GM23338 (cell line): ENCODE measurements at places on chromosomes 1 and 21.

DNA sequence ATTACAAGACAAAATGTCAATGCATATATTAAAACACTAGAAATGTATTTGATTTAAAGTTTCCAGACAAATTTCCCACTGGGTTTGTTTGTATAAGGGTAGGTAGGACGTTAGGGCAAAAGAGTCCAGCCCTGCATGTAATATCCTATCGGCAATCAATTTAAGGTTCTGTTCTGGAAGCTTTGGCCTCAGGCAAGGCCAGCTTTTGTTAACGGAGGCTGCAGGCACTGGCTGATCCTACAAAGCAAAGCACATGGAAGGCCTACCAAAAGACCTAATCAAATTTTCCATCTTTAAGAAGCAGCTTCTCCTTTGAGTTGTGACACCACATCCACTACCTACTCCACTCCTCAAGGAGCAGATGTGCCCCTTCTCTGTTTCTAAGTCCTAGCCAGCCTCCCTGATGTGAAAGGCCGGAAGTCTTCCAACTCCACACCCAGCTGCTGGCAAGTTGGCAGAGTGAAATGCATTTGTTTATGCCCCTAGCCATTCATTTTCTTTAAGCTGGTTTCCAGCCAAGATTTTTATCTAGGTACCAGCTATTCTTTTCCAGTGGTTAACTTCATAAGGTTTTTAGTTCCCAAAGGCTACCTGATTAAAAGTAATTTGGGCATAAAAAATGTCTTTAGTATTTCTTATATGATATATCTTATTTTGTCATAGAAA lies 452.6 kb downstream of the PTBP2 start:
- DNase-seq, result no peak

DNA sequence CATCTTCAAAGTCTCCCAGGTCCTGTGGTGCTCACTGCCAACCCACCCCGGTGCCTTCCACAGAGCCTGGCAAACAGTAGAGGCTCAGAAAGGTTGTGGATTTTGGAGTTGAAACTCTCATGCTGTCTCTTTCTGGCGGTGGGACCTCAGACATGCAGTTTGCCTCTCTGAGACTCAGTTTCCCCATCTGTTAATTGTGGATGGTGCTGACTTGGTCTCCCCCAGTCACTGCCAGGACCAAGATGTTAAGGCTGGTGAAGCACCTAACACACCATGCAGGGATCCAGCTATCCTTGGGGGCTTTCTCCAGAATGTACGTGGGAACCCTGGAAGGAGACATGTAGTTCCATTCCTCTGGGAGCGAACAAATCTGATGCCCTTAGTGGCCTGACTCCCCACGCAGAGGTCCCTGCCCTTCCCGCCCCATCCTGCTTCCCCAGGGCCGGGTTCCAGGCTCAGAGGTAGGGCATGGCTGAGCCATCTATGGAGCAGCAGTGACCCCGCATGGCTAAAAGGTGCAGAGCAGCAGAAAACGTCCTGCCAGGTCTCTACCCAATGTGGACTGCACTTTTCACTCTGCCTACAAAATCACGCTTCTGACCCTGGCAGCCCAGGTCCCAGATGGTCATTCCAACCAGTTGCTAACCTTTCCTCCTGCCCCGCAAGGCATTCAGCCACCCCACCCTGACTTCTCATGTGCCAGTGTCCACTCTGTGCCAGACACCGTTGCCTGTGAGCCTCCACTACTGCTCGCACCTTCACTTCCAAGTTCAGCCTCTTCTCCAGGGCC lies 9.2 kb upstream of the TTC22 start:
- DNase-seq, result peak; percentile 91

DNA sequence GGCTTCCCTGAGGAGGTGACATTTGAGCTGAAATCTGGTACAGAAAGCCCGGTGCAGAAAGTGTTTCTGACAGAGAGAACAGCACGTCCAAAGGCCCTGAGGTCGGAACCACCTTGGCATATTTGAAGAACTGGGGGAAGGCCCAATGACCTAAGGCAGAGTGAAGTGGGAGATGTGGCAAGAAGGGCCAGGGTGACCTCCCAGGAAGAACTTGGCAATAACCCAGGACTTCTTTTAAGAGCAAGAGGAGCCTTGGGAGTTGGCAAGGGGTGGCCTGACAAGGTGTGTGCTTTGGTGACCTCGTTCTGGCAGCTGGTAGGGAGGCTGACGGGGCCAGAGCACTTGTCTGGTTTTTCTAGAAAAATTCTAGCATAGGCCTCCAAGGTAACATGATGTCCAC lies 23.4 kb downstream of the TTC39A start:
- no peak for DNase-seq

DNA sequence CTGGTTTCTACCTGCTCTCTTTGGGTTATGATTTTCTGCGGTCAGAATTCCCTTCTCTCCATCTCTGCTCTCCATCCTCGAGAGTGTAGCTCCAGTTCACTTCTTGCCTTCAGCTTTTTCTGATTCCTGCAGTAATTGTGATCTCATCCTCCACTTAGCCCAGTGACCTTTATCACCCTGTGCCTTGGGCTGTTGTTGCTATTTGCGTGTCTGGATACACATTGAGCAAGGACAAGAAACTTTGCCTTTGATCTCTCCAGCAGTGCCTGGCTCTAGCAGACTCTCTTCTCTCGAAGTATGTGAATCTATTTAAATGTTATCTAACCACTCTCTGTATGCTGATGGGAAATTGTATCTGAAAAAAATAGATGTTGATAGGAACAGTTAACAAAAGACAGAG lies 76.4 kb upstream of the MARK1 start:
- DNase-seq, result peak; percentile 4

DNA sequence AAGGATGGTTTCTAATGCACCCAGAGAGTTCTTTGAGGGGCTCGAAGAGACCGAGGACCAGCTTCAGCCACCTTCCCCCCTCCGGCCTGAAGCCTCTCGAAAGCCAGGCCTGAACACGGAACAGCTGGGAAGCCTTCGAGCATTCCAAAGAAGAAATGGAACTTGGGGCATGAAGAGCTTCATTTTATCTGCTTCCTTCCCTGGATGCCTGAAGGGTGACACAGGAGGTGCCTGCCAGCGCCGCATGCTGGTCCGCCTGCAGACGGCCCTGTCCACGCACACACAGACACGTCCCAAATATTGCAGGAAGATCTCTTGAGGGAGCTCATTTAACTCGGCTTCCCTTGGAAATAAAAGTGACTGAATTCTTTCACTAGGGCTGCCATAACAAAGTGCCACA lies 73.7 kb downstream of the TOMM20 start:
- DNase-seq, result no peak

DNA sequence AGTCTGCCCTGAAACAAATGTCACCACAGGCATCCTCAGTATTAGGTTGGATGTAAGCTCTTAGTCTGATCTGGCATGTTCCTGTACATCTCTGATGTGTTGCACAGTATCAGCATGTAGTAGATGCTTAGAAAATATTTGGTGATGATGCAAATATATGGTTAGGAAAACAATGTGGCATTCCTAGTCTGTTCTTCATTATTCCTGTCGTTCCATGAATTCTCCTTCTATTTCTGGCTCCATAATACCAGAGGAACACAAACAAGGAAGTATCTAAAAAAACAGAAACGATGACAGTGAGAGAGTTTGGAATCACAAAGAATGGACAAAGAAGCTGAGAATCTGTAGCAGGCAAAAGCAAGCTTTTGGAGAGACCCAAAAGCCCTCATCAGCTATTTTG lies 236.6 kb downstream of the HHAT start:
- DNase-seq, result no peak

- no peak for DNase-seq
These were observed 4.4 kb downstream of the PACC1 start for GRCh38 chr1:212410231-212410820.

DNA sequence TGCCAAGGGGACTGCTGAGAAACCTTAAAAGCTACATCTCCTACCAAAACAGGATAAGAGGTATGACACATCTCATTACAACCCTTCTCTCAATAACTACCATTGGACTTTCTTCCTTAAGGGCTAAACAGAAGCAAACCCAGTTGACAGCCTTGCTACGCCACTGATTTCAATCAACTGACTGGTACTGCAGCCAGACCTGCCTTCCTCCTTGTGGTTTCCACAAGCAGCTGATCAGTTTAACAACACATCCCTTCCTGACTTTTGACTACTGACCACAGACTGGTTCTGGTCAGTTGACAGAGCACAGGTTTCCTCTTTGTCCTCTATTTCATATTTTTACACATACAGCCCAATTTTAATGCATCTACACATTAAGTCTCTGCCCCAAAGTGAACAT lies 108.8 kb downstream of the ADAMTS1 start:
- no peak for DNase-seq

- DNase-seq, result no peak
These were observed 29.4 kb upstream of the SLC19A1 start for GRCh38 chr21:45571641-45572040.

DNA sequence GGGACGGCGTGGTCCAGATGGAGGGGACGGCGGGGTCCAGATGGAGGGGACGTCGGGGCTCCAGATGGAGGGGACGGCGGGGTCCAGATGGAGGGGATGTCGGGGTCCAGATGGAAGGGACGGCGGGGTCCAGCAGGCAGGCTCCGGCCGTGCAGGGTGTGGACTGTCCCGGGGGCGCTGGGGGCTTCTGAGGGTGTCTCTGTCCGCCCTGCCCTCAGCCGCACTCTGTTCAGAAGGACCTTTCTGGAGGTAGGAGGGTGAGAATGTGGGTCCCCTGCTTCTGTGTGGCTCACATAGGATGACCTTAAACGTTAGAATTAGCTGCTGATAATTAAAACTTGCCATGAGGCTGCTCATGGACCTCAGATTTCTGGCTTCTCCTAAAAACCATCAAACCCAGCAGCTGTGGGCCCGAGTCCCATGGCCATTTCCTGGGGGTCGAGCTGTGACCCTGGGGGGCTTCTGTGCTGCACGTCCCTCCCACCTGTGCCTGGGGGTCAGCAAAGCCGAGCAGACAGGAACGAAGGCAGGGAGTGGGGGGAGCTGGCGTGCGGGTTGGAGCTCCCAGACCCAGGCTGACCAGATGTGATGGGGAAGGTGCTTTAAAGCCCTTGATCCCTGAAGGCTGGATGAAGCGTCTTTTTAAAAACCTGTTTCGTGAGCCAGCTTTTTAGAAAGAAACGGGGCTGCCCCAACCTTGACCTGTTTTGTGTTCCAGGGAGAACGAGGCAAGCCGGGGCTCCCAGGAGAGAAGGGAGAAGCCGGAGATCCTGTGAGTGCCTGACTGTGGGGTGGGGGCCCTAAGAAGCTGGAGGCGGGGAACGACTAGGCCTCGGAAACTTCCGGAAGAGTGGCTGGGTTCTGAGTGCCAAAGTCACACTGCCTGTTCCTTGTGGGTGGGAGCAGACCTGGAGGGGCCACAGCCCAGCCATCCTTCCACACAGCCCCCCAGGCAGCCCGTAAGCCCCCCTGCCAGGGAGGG lies 7.1 kb downstream of the COL6A1 start:
- no peak for DNase-seq

- peak; percentile 42 for DNase-seq
These were observed 483.6 kb downstream of the LTN1 start for GRCh38 chr21:28509031-28509430.

DNA sequence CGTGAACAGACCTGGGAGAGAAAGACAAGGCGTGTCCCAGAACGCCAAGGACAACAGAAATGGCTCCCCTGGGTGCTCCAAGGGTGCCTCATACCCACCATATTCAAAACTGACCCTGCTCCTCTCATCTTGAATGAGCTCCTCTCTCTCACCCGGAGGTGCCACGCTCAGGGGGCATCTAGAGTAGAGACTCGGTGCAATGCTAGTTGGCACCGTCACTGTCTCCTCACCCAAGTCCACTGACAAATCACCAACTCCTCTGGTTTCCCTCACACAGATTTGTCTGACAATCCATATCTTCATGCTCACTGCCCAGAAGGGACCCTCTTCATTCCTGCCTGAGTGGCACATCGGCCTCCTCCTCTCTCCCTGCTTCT lies 5.0 kb downstream of the TMEM125 start:
- no peak for DNase-seq

DNA sequence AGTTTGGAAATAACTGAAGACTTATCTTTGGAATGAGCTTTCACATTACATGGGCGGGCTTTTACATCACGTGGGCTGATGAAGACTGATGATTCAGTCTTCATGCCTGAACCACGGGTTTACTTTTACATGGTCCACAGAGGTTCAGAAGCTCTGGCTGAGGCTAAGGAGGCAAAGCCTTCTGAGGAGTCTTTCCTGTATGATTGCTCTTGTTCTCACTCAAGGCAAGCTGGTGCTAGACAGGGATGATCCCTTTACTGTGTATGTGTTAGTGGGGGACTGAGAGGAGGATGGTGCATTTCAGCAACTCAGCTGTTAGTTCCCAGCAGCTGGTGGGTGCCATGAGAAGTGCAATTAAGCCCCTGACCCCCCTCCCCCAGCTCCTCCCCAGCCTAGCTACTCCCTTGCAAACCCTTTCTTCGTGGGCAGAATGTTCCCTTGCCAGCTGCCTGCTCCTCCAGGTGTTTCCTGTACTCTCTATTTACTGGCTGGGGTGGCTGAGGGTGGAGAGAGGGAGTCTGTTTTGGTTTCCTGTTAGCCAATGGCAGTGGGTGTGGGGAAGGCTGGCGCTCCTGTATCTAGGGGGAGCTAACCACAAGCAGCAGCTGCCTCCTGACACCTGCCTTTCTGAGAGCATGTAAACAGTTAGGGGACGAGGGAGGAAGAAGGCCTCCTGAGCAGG lies 15.4 kb downstream of the BTG2 start:
- peak; percentile 83 for DNase-seq

- no peak for DNase-seq
These were observed 36.3 kb downstream of the LRP8 start for GRCh38 chr1:53291574-53291973.

- no peak for DNase-seq
These were observed 25.6 kb downstream of the SLC26A9 start for GRCh38 chr1:205917466-205918238.

- DNase-seq, result no peak
These were observed 85.6 kb upstream of the ZP4 start for GRCh38 chr1:237976331-237976730.

DNA sequence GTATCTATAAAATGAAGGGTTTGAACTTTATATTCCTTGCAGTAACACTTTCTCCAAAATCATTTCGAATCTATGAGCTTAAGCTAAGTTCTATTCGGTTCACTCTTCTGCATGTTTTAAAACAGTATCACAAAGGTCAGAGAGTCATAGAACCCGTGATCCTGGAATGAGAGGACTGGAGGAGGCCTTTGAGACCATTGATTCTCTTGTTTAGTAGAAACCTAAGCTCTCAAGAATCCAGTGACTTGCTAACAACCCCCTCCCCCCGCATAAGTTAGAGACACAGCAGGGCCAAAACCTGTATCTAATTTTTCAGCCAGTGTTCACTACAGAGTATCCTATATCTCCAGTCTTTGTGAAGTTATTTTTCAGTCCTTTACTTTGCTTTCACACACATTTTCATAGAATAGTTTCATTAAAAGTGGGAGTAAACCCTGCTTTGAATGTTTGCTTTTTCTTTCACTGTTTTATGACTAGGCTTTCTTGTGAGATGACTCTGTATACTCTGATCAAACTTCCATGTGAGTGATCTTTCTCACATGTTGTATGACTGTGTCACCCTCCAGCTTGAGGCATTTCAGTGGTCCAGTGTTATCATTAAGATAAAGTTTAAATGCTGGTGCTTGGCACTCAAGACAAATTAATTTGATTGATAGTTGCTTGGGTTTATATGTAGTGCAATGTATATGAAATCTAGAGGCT lies 275.4 kb upstream of the SGIP1 start:
- peak; percentile 49 for DNase-seq
